Esophagus mucosa (tissue), 1 donor: ENCODE measurements at places on chromosomes 1 and 21.

GRCh38 chr1:239386453-239387303, at the start of gene CHRM3:
TSS of gene CHRM3 (plus strand) at chr1:239386568. CDS start at chr1:239907452, 520,884 bp downstream.
- peak; percentile 66 for ATAC-seq

DNA sequence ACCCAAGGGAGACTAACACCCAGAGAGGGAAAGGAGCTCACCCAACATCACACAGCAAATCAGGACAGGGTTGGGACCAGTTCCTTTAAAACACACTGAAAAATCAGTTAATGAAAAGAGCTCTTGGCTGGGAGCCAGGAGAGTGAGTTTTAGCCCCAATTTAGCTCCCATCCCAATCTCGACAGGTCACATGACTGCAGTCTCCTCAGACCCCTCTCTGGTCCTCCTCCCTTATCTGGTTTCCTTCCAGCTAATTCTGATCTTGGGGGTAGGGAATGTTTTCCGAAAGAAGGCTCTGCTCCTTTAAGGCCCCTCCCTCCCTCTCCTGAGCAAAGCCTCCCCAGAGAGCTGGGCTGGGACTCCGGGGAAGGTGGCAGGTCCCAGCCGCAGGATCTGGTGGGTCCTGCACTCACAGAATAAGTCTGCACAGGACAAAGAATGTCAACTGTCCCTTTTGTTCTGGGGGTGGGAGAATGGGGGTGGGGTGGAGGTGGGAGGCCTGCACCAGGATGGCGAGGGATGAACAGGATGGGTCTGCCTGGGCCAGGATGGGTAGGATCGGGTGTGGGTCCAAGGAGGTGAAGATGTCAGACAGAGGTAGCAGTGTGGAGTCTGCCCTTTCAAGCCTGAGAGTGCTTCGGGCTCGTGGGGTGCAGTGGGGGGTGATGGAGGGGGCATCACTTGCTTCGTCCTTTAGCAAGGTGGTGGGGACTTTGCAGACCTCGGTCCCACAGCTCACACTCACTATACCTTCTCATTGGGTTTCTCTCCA, 57.3 kb upstream of the SSBP3 start:
- no peak for ATAC-seq

DNA sequence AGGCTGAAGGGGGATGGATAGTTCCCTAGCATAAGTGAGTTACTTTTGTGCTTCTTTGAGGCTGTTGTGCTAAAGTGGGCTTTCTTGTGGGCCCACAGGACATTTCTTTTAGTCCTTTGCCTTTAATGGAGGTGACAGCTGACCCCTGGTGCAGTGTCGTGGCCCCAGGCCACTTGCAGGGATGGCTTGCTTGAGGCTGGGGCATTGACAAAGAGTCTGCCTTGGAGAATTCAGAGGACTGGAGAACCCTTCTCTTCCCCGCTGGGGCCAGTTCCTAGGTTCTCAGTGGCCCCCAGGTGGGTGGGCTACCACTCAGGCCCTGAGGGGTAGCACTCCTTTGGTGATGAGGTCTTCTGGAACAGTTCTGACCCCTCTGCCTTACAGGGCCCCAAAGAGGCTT, 12.8 kb downstream of the ABCG1 start:
- ATAC-seq, result no peak

GRCh38 chr1:151137789-151138188, 8.6 kb downstream of the SEMA6C start:
- no peak for ATAC-seq
